Activated CD8-positive, alpha-beta T cell treated with anti-CD3 and anti-CD28 coated beads, Interleukin-2, amount 10 ng/mL, durations not matched to agents 7 days and 5 days (primary cell): ENCODE measurements at places on chromosomes 16 and 17. TPM values are rescaled to one million over a fixed set of nuclear protein-coding genes. Genes with fewer than 3 reads are reported as not detected.

Gene BAIAP3
- total RNA-seq, result 0.24 TPM

Gene RDM1
- 14.4 TPM for total RNA-seq

Gene DLX3
- total RNA-seq, result not detected

Gene TMEM100
- total RNA-seq, result not detected

Gene ZNF423
- total RNA-seq, result not detected

Gene ASGR2
- total RNA-seq, result not detected

Gene CCL5
- total RNA-seq, result 275 TPM

Gene CTRB2
- not detected for total RNA-seq

Gene SHCBP1
- 60.2 TPM for total RNA-seq

Gene CCL14
- total RNA-seq, result not detected

Gene PRR29
- 1.3 TPM for total RNA-seq

Gene VMP1
- 123 TPM for total RNA-seq

Gene AOC3
- 1.4 TPM for total RNA-seq

Gene ANKRD40CL
- total RNA-seq, result not detected

Gene TIMP2
- 3.8 TPM for total RNA-seq

Gene LLGL2
- total RNA-seq, result 19.3 TPM

Gene HOXB13
- not detected for total RNA-seq

Gene RGS11
- not detected for total RNA-seq

Gene TM4SF5
- total RNA-seq, result not detected

Gene MEIOB
- not detected for total RNA-seq

Gene CMTM2
- 0.82 TPM for total RNA-seq

Gene SNX20
- total RNA-seq, result 65.3 TPM

Gene SPN
- 352 TPM for total RNA-seq

Gene ADORA2B
- total RNA-seq, result 1.7 TPM

Gene CSH2
- not detected for total RNA-seq

Gene ACSM2B
- not detected for total RNA-seq

Gene SLC5A2
- total RNA-seq, result 0.13 TPM

Gene NECAB2
- not detected for total RNA-seq

Gene PRDM7
- total RNA-seq, result not detected

Gene MYH8
- not detected for total RNA-seq

Gene SHISA9
- total RNA-seq, result not detected

Gene MFSD6L
- total RNA-seq, result 1.4 TPM

Gene ELMO3
- 7.2 TPM for total RNA-seq

Gene CNGB1
- not detected for total RNA-seq

Gene TEX14
- 0.18 TPM for total RNA-seq

Gene CFAP97D1
- total RNA-seq, result not detected

Gene GRAP
- 25.9 TPM for total RNA-seq

Gene FBXL16
- 5.9 TPM for total RNA-seq

Gene CEP95
- total RNA-seq, result 51.7 TPM

Gene GP2
- not detected for total RNA-seq

Gene CDYL2
- total RNA-seq, result 16.5 TPM
